Esophagus squamous epithelium (tissue), 5 donors: ENCODE measurements at places on chromosomes 1 and 21.
A peak's percentile ranks its signal among the peaks of the same experiment; 100 is the strongest.

GRCh38 chr1:235402457-235403200, 35.4 kb downstream of the TBCE start:
- no peak for DNase-seq

GRCh38 chr21:29029524-29029923, 5.1 kb downstream of the USP16 start:
- DNase-seq, result no peak

- DNase-seq, result no peak
These were observed 16.5 kb upstream of the ZC3H11B start for GRCh38 chr1:219629296-219629880.

DNA sequence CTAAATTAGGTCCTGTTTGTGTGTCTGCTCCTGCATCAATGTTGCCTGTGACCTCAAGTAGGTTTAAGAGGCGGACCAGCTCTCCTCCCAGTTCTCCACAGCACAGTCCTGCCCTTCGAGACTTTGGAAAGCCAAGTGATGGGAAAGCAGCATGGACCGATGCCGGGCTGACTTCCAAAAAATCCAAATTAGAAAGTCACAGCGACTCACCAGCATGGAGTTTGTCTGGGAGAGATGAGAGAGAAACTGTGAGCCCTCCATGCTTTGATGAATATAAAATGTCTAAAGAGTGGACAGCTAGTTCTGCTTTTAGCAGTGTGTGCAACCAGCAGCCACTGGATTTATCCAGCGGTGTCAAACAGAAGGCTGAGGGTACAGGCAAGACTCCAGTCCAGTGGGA, 79.9 kb downstream of the PRDM2 start:
- DNase-seq, result no peak

GRCh38 chr1:108012553-108012952, 47.6 kb upstream of the VAV3 start:
- no peak for DNase-seq

DNA sequence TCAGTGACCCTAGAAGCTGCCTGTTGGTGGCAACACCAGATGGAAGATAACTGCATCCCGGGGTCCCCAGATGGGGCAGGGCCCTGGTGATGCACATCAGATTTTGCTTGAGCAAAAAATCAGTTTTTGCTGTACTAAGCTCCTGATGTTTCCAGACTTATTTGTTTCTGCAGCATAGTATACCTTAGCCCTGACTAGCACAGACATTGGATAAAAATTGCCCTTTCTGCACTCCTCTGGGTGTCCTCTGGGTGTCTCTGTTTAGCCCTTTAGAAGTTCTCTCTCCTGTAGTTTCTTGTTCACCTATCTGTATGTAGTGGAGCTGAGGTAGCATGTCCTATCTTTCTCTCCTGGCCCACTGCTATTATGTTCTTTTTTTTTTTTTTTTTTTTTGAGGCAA, 30.3 kb upstream of the PLA2G2C start:
- no peak for DNase-seq

GRCh38 chr1:70567167-70567566, 156.1 kb downstream of the CTH start:
- DNase-seq, result no peak

DNA sequence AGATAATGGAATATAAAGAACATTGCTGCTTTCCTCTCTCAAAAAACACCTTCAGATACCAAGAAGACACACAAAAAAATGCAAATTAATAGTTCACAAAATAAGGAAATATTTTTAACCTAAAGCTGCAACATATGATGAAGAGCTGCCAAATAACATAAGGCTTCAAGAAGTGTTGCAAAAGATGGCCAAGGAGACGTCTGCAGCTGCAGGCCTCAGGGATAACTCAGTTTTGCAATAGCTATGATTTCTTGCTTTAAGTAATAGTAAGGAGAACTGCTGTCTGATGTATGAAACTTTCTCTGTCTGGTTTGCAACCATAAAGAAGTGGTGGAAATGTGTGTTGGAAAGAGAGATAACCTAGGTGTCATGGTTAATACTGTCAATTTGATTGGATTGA, 1237.5 kb downstream of the MRPL39 start:
- no peak for DNase-seq

DNA sequence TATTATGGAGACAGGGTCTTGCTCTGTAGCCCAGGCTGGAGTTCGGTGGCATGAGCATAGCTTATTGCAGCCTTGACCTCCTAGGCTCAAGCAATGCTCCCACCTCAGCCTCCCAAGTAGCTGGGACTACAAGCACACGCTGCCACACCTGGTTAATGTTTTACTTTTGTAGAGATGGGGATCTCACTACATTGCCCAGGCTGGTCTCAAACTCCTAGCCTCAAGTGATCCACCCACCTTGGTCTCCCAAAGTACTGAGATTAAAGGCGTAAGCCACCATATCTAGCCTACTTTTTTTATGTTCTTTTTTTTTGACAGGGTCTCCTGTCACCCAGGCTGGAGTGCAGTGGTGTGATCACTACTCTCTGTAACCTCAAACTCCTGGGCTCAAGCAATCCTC, 5.9 kb upstream of the BCL2L15 start:
- DNase-seq, result no peak

GRCh38 chr1:30526652-30527345, 196.6 kb downstream of the MATN1 start:
- DNase-seq, result no peak

DNA sequence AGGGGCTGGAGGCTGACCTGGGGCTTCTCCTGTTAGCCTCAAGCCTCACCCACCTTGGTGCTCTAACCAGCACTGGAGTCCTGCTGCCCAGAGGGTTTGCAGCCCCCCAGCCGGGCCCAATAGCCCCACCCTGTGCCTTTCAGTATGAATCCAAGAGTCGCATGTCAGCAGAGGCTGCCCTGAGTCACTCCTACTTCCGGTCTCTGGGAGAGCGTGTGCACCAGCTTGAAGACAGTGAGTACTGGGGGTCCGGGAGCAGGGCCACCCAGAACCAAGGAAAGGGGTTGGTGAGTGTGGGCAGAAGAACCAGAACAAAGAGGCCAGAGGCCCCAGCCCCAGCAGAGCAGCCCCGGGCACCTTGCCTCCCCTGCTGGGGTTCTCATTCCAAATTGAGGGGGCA, 25.6 kb downstream of the CDK18 start:
- no peak for DNase-seq

- no peak for DNase-seq
These were observed 145.1 kb downstream of the KCNJ6 start for GRCh38 chr21:37771181-37771580.

DNA sequence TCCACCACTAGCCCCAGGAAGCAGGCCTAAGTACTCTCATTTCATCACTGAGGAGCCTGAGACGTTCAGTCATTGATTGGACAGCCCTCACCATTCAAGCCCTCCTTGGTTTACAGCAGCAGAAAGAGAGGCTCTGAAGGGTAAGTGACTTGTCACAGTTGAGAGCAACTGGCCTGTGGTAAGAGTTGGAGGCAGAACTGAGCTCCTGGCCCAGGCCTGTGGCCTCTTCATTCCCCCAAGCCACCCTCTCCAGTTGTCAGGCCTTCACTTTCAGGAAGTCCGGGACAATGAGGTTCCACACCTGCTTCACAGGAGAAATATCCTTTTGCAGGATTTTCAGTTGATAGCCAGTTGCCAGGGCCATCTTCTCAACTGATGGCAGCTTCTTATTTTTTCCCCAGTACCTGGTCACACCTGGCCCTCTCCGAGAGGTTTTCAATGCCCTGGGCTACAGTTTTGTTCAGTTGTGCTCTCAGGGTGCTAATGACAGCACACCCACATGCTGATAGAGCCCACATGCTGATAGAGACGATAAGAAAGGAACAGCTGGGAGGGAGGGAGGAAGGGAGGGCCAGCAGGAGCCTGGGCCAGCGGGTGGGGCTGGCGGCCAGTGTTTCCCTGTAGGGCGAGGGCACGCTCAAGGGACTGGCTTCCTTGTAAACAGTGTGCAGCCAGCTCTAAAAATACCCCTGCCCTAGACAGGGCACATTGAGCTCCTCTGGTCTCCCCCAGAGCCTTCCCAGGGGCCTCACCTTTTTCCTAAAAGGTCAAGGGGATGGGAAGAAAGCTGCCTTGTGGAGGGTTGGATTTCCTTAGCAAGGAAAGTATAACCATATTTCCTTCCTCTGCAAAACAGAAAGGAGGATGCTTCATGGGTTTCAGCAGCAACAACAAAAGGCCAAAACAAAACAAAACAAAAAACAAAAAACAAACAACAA, 112.7 kb upstream of the JUN start:
- DNase-seq, result no peak

DNA sequence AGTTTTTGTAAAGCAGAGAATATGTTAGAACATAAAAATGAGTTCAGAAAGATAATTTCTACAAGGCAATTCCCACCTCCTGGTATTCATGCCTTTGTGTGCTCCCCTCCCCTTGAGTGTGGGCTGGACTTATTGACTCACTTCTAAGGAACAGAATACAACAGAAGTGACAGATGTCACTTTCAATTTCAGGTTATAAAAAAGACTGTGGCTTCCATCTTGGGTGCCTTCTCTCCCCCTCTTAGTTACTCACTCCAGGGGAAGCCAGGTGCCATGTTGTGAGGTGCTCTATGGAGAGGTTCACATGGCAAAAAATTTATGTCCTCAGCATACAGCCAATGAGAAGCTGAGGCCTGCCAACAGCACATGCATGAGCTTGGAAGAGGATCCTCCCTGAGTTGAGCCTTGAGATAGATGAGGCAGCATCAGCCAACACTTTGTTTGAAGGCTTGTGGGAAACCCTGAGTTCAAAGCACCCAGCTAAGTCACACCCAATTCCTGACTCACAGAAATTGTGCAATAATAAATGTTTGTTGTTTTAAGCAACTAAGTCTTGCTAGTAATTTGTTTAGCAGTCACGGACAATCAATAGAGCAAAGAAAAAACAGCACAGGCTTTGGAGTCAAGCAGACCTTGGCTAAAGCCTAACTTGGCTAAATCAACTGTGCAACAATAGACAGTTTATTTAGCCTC, 73.5 kb upstream of the NGF start:
- no peak for DNase-seq

- peak; percentile 71 for DNase-seq
These were observed 506 bp downstream of the JUN start for GRCh38 chr1:58783090-58783992.

- DNase-seq, result no peak
These were observed 33.2 kb upstream of the RUNX3 start for GRCh38 chr1:24963099-24963872.

DNA sequence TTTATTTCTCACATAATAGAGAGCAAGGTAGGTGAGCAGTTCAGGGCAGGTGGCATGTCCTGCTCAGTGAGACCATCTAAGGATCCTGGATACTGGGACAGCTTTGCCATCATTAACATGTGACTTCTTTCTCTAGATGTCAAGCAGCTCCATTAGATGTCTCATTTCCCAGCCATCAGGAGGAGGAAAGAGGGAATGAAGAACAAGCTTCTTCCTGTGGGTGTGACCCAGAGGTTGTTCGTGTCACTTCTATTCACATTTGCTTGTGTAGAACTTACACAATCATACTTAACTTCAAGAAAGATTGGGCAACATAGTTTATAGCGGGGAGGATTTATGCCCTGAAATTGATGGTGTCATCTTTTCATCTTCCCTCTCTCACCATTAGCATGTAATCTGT, 169.2 kb upstream of the B3GALT2 start:
- DNase-seq, result no peak

GRCh38 chr1:100719490-100719889, at the start of gene VCAM1:
TSS of gene VCAM1 (plus strand) at chr1:100719742. CDS start at chr1:100719861, 119 bp downstream.
- DNase-seq, result no peak

DNA sequence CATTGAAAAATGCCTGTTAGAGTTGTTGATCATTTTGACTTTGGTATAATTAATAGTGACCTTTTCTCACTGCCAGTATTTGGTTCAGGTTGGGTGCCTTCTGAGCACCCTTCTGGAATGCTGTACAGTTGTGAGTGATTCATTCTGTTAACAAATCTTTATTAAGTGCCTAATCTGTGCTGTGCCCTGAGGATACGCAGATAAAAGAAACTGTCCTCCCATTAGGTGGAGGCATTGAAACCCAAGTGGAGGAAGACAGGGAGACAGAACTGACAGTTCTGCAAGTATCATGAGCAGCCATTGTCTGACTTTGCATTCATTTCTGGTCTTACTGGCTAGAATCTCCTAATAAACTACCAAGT, 76.1 kb upstream of the ZNF326 start:
- no peak for DNase-seq

DNA sequence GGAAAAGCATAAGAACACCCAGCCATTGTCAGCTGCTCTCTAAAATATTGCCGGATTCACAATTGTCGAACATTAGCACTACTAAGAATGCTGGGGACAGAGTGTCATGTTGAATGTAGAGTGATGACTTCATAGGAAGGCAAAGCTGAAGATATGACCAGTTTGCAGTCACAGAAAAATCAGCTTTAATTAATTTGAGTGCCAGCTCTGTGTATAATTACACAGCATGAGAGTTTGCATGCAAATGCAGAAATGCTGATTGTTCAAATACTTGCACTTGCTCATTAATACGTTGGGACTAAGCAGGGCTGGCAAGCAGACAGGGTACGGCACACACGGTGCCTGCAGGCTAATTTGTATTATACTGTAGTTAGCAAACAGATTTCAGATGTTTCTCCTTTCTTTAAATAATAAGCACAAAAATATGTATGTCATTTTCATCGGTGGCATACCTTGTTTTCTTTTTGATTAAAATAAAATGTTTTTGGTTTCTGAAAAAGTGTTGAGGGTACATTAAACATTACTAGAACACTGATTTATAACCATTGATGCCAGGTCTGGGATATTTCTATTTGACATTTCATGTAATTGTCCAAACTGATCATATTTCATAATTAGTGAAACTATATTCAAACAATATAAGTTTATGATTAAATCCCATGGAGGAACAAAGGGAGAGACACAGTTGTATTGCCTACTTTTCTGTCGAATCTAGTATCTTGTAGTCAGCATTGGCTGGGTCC, 99.8 kb upstream of the ADGRL2 start:
- no peak for DNase-seq

GRCh38 chr1:152451254-152451653, 37.2 kb upstream of the CRNN start:
- DNase-seq, result no peak

DNA sequence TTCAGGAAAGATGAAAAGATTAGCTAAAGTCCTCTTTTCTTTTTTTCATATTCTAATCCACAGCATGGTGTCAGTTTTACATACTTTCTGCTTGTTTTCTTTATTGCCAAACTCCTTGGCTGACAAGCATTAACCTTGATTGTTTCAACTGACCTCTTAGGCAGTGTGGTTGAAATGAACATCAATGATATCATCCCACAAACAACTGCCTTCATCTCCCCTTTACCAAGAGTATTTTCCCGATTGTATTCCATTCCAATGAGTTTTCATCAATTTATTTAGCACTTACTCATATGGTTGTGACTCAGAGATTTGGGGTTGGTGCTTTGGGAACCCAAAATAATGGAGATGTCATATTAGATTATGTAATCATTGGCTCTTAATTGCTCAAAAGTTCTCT, 71.8 kb downstream of the SPAG17 start:
- DNase-seq, result no peak

- no peak for DNase-seq
These were observed 321.0 kb downstream of the PTBP2 start for GRCh38 chr1:97042551-97042950.

DNA sequence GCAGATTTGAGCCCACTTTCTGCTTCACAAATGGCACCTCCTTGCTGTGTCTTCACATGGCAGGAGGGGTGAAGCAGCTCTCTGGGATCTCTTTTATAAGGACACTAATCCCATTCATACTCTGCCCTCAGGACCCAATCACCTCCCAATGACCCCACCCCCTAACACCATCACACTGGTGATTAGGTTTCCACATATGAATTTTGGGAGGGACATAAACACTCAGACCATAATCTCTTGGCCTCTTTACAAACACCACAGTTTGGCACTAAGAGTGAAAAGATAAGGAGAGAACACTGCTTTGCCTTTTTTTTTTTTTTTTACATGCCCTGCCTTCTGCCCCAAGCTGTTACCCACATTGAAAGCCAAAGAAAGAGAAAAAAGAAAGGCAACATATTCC, 166.2 kb upstream of the NFIA start:
- no peak for DNase-seq

GRCh38 chr1:84424513-84425149, 26.3 kb downstream of the DNASE2B start:
- DNase-seq, result no peak
